ENCODE measurements at places on chromosomes 3 and 15.

DNA sequence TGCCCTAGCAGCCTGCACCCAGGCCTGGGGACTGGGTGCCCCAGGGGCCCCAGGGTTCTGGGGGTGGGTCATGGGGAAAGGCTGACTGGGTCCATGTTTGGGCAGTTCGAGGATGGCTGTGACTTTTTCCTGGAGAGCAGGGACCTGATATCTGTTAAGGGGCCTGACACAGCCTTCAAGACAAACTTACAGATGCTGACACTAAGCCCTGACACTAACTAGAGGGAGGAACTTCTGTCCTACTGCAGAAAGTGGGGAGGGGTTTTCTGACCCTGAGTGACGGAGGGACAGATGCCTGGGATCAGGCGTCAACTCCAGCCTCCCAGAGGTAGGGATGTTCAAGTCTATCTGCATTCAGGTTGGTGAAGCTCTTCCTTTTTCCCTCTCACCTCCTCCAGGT lies 45.0 kb upstream of the SLC6A11 start:
- DNase-seq = no peak

GRCh38 chr15:30882849-30883433 lies 20.8 kb upstream of the FAN1 start:
- no peak for DNase-seq

- no peak for DNase-seq
Observed at GRCh38 chr3:161323926-161324621, 47.2 kb downstream of the SPTSSB start.

GRCh38 chr3:119401069-119401468 lies 62.3 kb downstream of the TMEM39A start:
- no peak for DNase-seq

DNA sequence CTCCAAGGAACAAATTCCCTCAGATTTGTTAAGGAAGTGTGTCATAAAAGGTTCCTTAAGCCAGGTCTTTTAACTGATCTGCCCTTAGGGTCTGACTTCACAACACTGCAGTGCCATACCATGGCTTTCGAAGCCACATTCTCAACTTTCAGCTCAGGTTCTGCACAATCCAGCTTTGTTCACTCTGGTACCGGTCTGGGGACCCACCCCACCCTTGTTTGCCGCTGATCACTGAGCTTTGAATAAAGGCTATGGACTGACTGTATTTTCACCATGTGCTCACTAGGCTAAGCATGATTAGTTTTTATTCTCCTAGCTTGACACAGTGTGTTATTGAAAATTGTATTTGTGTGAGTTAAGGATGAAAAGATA lies 15.9 kb downstream of the SNX1 start:
- no peak for DNase-seq

DNA sequence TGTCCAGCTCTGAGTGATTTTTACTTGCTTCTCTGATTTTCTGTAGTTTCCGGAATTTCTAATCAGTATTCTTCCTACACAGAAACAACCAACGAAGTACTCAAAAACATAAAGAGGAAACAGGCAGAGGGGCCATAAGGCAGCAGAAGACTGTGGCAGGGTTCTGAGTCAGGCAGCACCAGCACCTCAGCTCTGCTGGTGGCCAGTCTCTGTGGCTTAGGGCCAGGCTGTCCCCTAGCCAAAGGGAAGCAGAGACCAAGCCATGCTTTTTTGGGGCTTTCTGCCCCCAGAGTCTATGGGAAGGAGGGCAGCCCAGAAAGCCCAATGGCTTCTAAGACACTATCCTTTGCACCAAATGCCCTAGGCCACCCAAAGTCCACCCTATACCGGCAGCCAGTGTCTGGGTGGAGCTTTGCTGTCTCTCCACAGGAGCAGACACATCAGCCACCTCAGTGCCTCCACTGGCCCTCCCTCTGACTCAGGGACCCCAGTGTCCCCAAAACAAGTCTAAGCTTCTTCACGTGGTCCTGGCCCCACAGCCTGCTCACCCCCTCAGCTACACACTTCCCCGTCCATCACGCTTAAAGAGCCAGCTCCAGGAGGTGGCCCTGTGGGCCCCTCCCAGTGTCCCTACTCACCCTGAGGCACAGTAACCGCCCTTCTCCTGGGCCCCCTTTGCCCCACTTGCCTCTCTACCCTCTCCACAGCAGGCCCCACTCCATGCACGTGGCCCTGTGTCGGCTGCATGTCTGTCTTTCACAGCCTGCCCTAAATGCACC lies 46.2 kb downstream of the CCDC12 start:
- DNase-seq = no peak

DNA sequence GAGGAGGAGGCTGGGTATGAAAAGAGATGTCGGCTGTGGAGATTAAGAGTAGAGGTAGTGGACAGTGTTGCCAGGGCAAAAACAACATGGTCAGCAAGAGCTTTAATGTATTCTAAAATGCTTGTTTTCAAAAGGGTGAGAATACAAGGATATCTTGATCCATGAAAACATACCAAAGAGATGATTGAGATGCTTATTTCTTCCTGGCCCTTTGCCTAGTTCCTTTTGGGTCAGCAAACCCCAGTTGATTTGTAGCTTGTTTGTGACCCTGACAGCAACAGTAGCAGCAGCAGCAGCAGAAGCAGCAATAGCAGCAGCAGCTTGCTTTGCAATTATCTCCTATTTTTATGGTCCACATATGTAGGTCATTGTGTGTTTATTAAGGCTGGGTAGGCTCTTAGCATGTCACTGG lies 337.3 kb downstream of the LPP start:
- DNase-seq = no peak

DNA sequence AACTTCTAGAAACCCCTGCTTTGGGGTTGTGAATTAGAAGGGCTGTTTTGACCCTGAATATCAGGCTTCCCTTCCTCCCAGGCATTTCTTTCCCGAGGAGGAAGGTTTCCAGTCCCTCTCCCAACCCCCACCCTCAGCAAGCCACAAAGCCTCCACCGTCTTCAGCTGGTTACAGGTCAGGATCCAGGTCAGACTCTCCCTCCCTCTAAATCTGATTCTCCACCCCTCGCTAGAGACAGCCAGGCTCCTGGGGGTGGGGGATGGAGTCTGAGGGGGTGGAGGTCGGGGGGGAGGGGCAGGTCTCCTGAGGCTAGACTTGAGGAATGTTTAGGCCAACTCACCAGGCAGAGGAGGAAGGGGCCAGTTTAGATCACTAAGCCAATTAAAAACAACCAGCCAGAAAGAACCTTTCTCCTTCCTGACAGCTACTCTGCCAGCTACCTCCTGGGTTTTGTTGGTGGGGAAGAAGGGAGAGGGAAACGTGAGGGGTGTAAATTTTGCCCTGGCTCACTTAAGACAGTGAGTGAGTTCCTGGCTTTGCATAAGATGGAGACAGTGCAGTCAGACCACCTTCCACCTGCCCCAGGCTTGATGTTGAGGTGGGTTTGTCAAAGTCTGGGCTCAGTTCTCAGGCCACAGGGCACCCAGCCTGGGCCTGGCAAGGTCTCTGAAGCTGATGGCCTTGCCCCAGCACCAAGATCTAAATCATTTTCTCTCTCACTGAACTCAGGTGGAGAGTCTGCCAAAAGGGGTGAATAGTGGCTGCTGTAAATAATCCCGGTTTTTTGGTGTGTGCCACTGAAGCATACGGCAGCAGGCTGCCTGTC lies 19.5 kb downstream of the BMF start:
- no peak for DNase-seq

All from activated CD8-positive, alpha-beta memory T cell treated with anti-CD3 and anti-CD28 coated beads for 48 hours (primary cell).